ENCODE measurements at places on chromosomes 11 and 22. TPM values are rescaled to one million over a fixed set of nuclear protein-coding genes. Genes with fewer than 3 reads are reported as not detected.

Gene LINC01488
- 0.14 TPM for total RNA-seq

Gene PLAAT5
- not detected for total RNA-seq

Gene ANO5
- not detected for total RNA-seq

Gene TSPO
- 0.32 TPM for total RNA-seq

Gene ABTB2
- total RNA-seq, result 5.1 TPM

Gene ARL2
- 84.4 TPM for total RNA-seq

Gene MRGPRG
- not detected for total RNA-seq

Gene PLAAT2
- 0.29 TPM for total RNA-seq

Gene CALCA
- total RNA-seq, result not detected

Gene FAM76B
- 24.2 TPM for total RNA-seq

Gene RIC3
- total RNA-seq, result not detected

Gene FAM83F
- total RNA-seq, result not detected

Gene OR10A2
- total RNA-seq, result not detected

Gene ZNF74
- total RNA-seq, result 7.4 TPM

Gene OR8D1
- not detected for total RNA-seq

Gene MRGPRX4
- 0.18 TPM for total RNA-seq

Gene SAA2
- not detected for total RNA-seq

Gene PRPF19
- total RNA-seq, result 91.1 TPM

Gene LYVE1
- total RNA-seq, result 1.4 TPM

Gene KCNJ1
- not detected for total RNA-seq

Gene DRD4
- total RNA-seq, result 0.13 TPM

Gene TTLL1
- total RNA-seq, result 1.6 TPM

Gene LRRC51
- 6.4 TPM for total RNA-seq

Gene RGL4
- total RNA-seq, result not detected

Gene FOLR1
- total RNA-seq, result not detected

Gene RBFOX2
- 36.9 TPM for total RNA-seq

Gene MMP27
- not detected for total RNA-seq
